ENCODE measurements at places on chromosomes 2 and 18.

- DNase-seq = peak; percentile 25
These were observed 1.9 kb upstream of the SOX11 start for GRCh38 chr2:5690286-5690685.

DNA sequence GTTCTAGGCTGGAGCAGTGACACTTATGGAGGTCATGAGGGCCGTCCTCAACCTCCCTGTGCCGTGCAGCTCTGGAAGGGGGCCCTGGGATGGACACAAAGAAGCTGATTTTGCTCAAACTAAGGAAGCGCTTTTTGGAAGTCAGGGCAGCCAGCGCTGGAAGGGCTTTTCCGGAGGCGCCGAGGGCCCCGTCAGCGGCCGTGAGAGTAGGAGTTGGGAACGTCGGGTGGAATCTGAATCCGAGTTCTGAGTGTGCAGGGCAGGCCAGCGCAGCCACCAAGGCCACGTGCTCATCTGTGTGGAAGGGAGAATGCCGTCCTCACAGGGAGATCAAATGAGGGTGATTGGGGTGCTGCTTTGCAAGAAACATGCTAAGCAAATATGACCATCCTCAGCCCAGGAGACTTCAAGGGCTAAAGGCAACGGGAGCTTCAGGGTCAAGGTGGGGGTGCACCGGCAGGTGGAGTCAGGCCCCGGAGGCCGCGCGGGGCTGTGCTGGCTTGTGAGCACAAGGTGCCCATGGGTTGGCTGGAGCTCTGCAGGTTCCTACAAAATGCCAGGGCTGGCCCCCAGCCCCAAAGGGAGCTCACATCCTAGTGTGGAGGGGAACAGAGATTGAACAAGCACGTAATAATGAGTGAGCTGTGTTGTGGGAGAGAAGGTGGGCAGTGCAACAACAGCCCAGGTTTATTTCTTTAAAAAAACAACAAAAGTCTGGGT, 70.4 kb upstream of the HPCAL1 start:
- no peak for DNase-seq

DNA sequence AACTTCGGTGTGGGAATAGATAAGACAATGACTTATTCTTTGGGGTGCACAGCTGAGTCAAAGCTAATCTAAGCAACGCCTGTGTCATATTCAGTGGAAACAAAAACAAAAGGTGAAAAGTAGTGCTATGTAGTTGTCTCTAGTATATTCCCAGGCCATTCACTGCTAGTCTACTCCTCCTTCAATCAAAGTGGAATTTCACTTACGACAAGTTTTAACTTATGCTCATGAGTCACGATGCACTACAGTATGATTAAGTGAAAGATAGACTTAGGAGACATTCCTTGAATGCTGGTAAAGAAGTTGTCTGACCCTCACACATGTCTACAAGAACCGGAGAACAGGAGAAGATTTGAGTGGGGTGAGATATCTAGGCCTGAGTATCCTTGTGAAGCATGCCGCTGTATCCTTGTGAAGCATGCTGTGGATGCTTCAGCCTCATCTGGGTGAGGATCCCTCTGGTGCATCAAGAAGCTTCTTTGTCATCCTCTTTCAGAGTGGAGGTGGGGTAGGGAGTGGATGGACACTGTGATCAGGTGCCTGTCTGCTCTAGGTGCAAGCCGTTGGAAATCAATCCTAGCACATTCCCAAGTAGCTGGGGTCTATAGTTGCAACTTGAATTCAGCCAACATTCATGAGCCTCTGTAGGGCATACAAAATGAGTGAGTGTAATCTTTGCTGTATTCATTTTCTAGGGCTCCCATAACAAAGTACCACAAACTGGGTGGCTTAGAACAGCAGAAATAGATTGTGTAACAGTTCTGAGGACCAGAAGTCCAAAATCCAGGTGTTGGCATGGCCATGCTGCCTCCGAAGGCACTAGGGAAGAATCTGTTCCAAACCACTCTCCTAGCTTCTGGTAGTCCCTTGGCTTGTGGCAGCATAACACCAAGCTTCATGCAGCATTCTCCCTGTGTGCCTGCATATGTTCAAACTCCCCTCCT, 173.5 kb upstream of the FN1 start:
- no peak for DNase-seq

GRCh38 chr2:88590998-88591613, 36.2 kb downstream of the EIF2AK3 start:
- peak; percentile 44 for DNase-seq

Data from NT2/D1 (cell line).